ENCODE measurements at places on chromosomes 1 and 21.

DNA sequence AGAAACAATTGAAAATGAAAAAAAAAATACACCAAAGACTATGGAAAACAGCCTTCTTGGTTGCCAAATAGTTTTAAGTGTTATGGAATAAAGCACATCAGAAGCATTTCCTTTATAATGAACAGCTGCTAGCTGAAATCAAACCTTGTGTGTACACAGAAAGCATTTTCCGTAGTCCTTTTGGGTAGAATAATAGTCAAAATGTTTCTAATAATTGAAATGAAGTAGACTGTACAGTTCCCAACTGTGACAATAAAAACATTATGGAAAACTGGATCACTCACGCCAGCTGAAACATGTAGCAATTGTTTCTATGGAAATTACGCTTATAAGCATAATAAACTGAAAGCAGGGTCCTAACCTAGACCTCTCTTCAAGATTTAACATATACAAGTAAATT lies 856.3 kb upstream of the B3GALT2 start:
- DNase-seq, result no peak

DNA sequence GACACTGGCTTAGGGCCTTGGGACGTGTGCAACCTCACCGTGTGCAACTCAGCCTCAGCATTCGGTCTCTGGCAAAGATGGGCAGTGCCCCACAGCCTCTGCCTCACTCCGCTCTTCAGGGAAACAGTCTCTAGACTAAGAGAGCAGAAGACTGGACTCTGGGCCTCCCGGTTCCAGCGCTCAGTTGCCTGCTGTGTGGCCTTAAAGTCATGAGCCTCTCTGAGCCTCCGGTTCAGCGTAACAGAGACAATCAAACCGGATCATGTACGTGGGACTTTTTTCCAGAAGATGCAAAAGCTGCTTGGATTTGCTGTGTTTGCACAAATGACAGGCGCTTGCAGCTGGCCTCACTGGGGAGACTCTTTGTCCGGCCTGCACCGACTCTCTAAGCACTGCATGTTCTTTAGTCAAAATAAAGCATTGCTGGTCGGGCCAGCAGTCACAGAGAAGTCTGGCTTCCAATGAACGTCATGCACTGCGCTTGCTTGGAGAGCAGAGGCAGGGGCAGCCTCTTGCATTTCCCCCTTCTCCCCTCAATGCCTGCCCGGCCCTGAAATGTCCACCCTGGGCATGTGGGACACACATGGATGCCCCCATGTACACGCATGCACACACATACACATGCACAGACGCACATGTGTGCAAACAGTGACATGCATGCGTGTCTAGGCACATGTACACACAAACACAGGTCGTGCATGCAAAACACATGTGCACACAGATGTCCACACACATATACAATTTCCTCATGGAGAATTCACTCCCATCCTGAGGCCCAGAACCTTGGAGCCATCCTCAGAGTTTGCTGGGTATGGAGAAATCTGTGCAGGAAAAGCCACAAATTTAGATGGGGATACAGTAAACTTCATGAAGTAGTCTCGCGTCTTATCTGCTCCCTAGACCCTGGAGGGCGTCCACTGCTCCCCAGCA lies 152.4 kb downstream of the PRDM16 start:
- no peak for DNase-seq

GRCh38 chr1:38050397-38051078 lies 3.9 kb upstream of the POU3F1 start:
- no peak for DNase-seq

- DNase-seq, result no peak
Measured at GRCh38 chr1:181134543-181135436, 46.3 kb downstream of the IER5 start.
